ENCODE measurements at places on chromosomes 6 and 20.

DNA sequence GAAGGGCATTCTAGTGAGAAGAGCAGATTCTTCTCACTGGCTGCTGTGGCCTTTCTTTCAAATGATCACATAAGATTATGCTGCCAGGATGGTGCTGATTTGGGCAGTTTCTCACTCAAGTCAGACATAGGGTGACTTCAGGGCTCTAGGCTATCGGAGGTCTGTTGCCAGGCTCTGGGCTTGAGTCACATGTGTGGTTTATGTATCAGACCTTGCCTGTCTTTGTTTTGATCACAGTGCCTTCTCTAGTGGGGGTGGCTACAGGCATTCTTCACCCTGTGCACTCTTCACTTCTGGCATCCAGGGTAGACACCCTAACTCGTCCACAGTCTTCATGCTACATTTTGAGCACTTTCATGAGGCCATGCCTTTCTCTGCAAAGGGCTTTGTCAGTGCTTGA is 823.7 kb upstream of the MAN1A1 start:
- no peak for DNase-seq

GRCh38 chr20:7806831-7807230 is 133.4 kb downstream of the HAO1 start:
- no peak for DNase-seq

GRCh38 chr20:3723284-3723683 is 9.2 kb upstream of the HSPA12B start:
- DNase-seq = no peak

GRCh38 chr6:149166747-149167146 is 150.8 kb upstream of the TAB2 start:
- DNase-seq = no peak

DNA sequence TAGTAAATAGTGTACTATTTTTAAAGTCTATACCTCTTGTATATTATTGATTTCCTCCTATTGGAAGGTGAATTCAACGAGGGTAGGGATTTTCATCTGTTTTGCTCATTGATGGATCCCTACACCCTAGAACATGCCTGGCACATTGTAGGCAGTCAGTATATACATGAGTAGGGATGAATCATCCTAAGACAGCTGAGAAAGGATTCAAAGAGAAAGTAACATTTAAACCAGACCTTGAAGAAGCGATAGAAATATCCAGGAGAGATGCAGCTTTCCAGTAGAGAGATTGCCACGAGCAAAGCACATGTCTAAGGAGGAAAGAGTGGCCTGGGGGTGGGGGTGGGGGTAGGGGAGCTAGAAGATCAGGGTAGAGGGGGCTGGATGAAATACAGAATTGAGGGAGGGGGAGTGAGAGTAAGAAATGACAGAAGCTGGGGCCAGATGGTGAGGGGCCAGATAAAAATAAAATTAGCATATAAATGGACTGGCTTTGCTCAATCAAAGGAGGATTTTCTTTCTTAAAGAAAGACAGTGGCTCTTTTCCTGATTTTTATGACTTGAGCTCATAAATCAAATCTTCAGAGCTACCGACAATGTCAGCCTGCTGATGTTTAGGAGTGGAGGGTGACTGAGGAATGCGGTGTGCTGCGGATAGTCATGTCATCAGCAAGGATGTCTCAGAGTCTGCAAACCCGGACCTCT is 168.2 kb downstream of the SAMD5 start:
- DNase-seq = no peak

Measured in activated CD4-positive, alpha-beta memory T cell treated with anti-CD3 and anti-CD28 coated beads, Interleukin-2, amount 10 ng/mL, durations not matched to agents 7 days and 5 days (primary cell).